ENCODE measurements at places on chromosomes 13 and 19. TPM values are rescaled to one million over a fixed set of nuclear protein-coding genes. Genes with fewer than 3 reads are reported as not detected.

GRCh38 chr19:15263361-15263985 lies 31.2 kb upstream of the EPHX3 start:
- peak; percentile 49 for DNase-seq

DNA sequence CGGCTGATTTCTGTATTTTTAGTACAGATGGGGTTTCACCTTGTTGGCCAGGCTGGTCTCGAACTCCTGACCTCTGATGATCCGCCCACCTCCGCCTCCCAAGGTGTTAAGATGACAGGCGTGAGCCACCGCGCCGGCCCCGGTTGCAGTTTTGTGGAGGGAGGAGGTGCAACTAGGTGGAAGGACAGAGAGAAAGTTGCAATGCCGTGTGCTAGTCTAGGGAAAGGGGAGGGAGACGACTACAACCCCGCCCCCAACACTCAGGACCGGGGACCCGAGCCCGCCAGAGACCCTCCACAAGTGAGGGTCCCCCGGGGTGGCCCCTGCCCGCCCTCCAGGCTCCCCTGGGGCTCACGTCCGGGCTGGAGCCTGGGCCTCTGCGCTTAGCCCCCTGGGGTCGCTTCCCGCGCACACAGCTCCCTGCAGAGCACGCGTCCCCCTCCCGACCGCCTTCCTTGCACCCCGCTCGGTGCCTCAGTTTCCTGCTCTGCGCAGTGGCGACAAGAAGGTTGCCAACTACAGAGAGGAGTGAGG lies 1.2 kb upstream of the ARID3A start:
- no peak for DNase-seq

The LPAR6 gene
- total RNA-seq: 11.5 TPM

The ZNF570 gene
- 7.8 TPM for total RNA-seq

The ZNF611 gene
- 8.9 TPM for total RNA-seq

The RETN gene
- 0.78 TPM for total RNA-seq
